Activated CD8-positive, alpha-beta memory T cell treated with anti-CD3 and anti-CD28 coated beads for 1 hour (primary cell): ENCODE measurements at places on chromosomes 7 and 10.

DNA sequence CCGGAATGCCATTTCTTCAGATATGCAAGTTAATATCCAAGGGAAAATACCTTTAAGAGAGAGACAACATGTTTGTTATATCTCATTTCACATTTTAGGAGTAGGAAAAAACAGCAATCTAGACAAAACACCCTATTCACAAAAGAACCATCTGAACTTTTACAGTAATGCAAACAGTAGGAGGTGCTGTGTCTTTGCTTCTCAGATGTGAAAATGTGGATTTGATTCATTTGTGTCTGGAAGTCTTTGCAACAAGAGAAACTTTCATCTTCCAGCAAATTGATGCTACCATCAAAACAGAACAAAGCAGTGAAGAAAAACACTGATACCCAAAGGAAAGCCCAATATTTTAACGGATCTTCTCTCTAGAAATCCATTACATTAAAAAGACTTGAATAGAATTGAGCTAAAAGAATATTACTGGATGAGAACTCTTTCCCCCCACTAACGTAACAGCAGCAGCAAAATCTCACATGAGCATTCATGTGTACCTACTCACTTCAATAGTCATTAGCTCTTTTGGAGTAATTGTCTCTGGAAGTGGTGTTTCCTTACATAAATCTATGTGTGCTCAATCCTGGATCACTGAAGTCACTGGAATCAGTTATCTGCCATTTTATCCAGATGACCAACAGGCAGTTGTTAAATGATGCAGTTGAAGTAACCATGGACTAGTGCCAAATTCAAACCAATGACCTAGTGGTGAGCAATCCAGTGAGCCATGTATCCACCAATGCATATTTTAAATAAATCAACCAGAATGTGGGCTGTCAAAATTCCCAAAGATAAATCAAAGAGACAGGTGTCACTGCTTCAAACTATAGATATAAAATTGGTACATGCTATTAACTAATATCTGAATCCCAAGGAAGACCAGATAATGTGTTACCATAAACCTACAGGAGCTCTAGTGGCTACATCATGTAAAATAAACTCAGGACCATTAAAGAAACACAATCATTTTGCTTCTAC is 1.8 kb downstream of the SEMA3C start:
- no peak for DNase-seq

GRCh38 chr10:131789516-131789915 is 111.3 kb upstream of the PPP2R2D start:
- no peak for DNase-seq

DNA sequence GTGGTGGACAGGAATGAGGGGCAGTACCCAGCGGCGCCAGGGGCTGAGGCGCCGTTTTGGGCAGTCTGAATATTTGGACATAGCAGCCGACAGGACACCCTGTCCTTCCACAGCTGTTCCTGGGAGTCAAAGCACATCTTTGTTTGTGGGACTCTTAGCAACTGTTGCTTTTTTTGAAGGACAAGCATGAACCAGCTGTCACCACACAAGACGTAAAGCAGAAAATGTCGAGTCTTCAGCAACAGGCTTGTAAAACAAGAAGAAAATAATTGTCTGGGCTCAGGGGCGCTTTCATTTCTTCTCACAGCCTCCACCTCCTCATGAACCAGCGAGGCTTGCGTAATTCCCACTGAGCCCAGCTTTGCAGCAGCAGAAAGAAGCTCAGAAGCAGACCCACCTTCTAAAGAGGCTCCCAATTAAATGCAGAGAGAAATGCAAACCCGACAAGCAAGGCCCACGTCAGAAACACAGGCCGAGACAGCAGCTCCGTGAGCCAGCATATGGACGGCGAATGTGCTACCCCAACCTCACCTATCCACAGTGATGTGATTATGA is 68.9 kb upstream of the DNAAF5 start:
- DNase-seq = no peak

- no peak for DNase-seq
Measured at GRCh38 chr7:45325378-45325777, 167.8 kb downstream of the RAMP3 start.

- DNase-seq = no peak
Measured at GRCh38 chr7:15462721-15463389, 99.0 kb downstream of the AGMO start.

DNA sequence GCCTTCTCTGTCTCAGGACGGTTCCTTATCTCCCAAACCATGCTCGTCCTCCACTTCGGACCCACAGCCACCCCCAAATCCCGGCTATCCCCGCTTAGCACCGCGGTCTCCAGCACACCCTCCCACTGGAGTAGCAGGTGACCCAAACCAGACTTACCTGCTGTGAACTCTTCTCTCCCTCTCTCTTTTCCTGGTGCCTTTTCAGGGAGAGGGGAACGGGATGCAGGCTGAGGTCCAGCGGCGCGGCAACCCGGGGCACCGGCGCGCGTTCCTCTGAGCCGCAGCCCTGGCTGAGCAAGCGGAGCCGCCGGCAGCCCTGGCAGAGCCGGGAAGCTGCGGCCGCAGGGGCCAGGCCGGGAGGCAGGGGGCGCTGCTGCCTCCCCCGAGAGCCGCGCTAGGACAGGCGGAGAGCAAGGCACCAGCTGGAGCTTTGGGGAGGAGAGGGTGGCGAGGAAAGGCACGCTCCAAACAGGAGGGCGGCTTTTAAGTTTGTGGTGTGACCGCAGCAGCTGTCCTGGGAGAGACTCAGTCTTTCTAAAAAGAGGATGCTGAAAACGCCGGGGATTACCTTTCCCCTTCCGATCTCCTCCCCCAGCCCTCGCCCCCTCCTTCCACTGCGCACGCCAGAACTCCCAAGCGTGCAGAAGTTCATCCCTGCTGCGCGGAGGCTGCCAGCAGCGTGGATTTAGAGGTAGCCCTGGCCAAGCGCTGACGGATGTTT is at the start of gene SEMA3D:
SEMA3D (minus strand) TSS at position 536 of the 721 bp plus-strand sequence. CDS start 65,165 bp downstream, outside the sequence.
- no peak for DNase-seq

DNA sequence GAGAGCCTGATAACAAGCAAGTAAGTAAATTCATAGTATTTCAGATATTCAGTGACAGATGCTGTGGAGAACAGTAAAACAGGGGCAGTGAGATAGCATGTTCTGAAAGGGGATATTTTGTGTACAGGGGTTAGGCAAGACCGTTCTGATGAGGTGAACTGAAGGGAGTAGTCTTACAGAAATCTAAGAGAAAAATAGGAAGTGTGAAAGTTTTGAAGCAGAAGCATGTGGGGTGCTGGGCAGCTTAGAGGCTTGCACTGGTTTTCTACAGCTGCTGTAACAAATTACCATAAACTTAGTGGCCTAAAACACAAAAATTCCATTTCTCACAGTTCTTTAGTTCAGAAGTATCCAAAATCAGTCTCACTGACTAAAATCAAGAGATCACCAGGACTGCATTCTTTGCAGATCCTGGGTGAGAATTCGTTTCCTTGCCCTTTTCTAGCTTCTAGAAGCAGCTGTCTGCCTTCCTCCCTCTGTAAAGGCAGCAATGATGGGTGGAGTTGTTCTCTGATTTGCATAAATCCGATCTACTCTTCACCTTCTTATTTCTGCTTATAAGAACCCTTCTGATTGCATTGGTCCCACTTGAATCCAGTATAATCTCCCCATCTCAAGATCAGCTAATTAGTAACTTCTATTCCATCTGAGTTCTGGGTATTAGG is 7.5 kb upstream of the KLF14 start:
- DNase-seq = no peak

DNA sequence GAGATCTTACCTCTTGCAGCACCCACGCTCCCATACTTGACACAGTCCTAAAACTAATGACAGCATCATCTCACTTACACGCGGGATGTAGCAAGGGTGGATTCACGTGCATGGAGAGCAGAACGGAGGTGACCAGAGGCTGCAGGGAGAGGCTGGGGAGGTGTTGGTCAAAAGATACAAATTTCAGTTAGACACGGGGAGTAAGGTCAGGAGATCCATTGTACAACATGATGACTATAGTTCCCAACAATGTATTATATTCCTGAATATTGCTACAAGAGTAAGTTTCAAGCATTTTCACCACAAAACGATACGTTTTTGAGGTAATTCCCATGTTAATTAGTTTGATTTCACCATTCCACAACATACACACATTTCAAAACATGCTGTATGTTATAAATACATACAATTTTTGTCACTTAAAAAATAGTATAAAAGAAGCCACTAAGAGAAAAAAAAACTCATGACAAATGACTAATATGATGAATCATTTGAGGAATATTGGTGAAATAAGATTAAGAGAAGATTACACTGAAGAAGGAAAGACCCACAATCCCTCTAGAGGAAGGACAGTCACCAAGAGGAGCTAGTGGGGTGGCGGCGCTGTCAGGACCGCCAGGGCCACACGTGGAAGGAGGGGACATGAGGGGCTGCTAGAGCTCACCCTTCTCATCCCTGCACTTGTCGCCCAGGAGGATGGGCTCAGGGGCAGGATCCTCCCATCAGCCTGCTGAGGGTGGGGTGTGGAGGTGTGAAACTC is 49.4 kb upstream of the EGFR start:
- DNase-seq = no peak

DNA sequence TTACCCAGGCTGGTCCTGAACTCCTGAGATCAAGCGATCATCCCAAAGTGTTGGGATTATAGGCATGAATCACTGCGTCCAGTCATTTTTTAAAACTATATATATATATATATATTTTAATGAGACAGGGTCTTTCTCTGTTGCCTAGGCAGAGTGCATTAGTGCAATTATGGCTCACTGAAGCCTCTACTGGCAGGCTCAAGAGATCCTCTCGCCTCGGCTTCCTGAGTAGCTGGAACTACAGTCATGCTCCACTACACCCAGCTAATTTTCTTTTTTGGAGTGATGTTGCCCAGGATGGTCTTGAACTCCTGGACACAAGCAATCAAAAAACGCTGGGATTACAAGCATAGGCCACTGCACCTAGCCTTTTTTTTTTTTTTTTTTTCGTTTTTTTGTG is 55.3 kb upstream of the KAT6B start:
- no peak for DNase-seq

DNA sequence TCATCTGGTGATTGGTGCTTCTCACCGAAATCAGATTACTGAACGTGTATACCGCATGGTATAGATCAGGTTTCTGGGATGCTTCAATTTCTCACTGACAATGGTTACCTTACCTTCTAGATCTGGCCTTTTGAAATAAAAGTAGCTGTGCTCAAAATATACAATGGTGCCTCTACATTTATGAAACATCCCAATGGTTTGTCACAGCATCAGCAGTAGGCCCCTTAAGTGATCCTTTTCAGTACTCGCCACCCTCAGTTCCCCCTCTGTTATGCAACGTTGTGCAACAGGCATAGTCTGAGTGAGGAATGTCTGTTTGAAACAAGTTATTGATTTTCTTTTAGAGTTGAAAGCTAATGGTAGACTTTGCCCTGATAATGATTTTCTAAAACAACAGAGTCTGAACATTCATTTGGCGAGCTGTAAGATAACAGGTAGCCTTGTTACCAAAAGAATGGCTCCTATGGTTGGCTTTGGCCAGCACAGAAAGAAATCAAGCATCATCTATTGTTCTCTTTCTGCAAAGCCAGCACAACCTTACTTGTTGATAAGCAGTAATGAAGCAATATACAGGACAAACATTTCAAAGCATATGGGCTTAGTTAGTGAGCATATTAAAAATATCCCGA is 693.9 kb downstream of the PARD3 start:
- DNase-seq = no peak

- no peak for DNase-seq
Measured at GRCh38 chr10:98134117-98134430, 383 bp upstream of the R3HCC1L start.

GRCh38 chr7:106278695-106279094 is 6.1 kb downstream of the NAMPT start:
- no peak for DNase-seq

DNA sequence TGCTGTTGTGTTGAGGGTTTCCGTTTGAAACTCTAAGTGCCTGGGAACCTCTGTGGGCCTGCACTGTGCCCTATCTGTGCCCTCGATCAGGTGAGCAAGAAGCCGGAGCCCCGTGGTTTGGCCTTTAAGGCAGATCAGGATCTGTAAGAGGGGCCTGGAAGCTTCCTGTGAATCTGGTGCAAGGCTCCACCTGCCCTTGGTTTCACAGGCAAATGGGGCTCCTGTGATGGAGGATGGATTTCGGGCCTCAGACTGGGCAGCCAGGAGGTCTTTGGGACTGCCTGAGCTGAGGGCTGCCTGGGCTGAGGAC is 21.6 kb downstream of the SCART1 start:
- peak; percentile 8 for DNase-seq

DNA sequence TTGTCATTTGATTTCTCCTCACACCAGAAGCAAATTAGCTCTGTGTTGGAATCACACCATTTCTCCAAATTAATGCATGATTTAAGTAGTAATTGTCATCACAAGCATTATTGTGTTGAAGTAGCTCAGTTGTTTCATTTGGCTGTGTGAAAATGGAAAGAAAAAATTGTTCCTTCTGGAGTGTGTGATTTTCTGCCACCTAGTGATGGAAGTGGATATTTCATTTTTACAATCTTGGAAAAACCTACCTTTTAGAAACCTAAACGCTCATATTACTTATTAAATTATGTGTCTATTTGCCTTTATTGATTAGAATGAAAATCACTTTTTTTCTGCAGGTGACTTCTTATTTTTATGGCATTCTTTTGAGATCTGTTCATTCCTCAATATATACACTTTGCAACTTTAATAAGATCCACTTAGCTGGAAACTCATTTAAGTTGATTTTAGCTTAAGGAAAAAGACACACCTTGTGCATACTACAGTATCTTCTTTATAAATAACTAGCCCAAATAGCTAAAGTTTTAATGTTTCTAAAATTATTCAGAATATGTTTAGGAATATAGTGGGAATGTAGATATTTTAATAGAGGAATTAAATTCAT is 50.0 kb downstream of the SRI start:
- DNase-seq = no peak

- DNase-seq = no peak
Measured at GRCh38 chr10:48614481-48615390, 9.9 kb upstream of the ARHGAP22 start.

GRCh38 chr10:123455861-123456260 is 210.3 kb upstream of the GPR26 start:
- DNase-seq = no peak

DNA sequence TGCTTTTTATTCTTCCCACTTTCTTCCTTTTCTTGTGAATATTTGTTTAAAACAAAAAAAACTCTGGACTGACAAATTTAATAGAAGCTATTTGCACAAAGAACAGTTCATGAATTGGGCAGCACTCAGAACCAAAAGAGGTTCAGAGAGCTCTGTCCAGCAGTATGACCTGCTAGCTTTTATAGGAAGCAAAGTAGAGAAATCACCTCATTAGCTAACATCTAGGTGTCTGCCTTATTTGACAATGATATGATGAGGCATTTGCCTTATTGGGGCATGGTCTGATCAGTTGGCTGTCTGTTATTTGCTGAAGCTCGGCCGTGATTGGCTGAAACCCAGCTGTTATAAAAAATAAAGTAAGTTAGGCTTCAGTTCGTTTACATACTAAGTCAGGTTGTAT is 819 bp upstream of the TRIM4 start:
- no peak for DNase-seq

- no peak for DNase-seq
Measured at GRCh38 chr10:96244354-96244753, 27.0 kb downstream of the BLNK start.

GRCh38 chr10:96380821-96381220 is 22.0 kb upstream of the OPALIN start:
- DNase-seq = no peak

- no peak for DNase-seq
Measured at GRCh38 chr10:68132391-68132790, 23.1 kb downstream of the MYPN start.
